ENCODE measurements at places on chromosomes 4 and X.

DNA sequence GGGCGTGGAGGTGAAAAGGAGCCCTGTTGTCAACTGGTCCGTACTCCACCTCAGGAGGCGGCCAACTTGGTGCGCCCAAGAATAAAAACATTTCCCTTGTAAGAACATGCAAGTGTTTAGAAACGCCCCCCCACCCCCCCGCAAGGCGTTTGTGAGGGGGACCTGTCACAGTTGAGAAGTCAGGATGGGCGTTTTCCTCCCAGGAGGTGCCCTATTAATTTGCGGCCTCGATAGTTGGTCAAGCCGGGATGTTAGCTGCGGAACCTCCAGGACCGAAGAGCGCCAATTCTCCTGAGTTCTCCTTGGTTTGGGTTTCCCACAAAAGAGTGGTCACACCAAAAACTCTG is 651 bp upstream of the SAP30 start:
- DNase-seq = peak; percentile 57

DNA sequence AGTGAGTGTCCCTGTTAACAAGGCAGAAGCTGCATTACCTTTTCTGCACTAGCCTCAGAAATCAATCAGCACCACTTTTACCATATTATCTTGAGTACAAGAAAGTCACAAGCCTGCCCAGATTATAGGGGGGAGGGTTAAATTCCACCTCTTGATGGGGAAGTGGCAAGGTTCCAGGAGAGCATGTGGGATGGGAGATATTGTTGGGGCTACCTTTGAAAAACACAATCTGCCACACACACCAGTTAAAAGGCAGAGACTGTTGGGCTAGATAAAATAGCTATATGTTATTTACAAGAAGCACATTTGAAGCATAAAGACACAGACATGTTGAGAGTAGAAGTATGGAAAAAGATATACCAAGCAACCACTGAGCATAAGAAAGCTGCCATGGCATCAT is 6.6 kb upstream of the AVPR2 start:
- DNase-seq = no peak

DNA sequence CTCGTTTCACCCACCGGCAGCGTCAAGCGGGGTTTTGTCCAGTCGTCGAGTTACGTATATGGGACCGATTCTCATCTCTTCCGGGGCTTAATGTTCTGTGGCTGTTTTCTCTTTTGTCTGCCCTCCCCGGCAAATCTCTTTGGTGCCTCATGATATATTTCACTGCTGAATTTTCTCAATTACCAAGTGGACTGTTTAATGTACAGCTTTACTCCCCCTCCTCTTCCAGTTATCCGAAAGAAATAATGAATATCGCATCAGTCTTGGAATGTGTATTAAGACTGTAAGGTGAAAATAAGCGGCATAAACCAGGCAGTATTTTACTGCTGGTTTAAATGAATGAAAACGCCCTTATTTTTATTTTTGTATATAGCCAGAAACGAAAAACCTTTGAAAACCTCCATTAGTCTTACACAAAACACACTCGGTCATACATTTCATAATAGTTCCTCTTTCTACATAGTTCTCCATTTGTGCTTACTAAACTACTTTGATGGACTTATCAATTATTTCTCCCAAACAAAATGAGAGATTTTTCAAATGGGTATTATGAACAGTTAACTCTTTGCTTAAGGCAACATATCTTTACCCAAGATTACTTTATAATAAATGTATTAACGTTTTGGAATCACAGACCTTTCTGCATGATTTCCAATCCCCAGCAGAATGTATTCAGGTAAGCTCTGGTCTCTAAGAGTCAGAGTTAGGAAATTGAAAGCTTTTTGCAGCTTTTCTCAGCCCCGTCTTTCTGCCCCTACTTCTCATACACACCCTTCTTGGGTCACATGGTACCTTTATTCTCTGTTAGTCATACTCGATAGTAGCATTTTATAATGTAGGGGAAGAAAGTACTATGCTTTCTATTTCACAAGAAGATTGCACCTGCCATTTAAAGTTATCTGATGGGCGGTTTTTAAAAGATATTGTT is 979 bp downstream of the RP2 start:
- no peak for DNase-seq

DNA sequence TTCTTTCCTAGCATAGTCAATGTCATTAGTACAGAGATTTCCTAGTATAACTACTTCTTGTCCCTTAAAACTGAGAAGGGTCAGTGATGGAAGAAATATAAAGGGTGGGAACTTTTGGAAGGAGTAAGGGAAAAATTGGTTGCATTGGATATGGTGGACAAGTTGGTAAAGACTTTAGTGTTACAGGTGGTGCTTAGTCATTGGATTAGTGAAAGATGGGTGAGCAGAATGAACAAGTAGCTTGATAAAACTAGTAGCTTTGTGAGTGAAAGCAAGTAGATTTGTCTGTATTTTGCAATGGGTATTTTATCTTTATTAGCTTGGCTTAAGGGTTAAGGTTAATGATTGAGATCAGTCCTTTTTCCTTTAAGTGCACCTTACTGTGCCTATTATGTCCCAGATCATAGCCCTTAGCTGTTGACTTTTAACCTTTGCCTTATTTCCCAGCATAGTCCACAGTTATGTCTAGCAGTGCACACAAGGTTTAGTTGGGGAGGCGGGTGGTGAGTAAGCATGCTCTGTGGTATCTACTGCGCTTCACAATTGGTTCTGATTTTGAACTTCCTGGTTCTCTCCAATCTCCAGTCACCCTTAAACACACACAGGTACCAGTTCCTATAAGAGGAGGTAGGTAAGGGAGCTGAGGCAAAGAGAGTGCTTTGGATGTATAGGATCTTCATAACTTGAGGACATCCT is 9.5 kb downstream of the WDR44 start:
- no peak for DNase-seq

GRCh38 chrX:28273736-28274135 is 292.5 kb upstream of the DCAF8L1 start:
- no peak for DNase-seq

DNA sequence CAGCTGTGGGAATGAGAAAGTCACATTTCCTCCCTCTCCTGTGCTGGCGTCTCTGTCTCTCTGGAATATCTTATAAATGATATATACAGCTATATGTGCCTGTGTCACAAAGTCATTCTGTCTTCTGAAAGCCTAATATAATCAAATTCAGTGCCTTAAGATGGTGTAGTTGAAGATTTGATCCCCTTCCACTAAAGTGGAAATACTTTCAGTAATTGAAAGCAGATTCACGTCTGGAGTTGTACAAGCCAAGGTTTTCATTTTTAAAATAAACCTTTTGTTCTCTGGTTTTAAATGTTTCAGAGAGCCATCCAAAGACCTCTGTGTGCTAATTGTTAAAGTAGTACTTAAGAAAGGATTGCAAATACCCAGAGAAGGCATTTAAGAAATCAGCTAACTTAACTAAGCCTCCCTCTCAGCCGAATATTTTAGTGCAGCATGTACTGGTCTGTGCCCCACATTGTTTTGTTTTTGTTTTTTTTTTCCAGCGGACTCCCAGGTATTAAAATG is 206.8 kb downstream of the TENM3 start:
- no peak for DNase-seq

- no peak for DNase-seq
Measured at GRCh38 chr4:128166982-128167381, 105.9 kb downstream of the LARP1B start.

GRCh38 chr4:95825546-95825945 is 14.3 kb upstream of the PDHA2 start:
- DNase-seq = no peak

DNA sequence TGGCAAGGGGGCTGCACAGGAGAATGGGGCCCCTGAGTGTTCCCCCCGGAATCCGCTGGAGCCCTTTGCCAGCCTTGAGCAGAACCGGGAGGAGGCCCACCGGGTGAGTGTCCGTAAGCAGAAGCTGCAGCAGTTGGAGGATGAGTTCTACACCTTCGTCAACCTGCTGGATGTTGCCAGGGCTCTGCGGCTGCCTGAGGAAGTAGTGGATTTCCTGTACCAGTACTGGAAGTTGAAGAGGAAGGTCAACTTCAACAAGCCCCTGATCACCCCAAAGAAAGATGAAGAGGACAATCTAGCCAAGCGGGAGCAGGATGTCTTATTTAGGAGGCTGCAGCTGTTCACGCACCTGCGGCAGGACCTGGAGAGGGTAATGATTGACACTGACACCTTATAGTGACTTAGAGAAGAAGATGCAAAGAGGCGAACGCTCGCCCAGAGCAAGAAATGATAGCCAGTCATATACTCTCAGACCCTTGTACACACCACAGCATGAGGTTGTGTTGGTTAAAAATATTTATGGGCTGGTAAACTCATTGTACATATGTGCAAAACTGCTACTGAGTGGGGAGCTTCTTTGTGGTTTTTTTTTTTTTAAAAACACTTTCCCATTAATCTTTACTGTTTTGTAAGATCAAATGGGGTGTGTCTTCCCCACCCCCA is 52.5 kb downstream of the JADE1 start:
- no peak for DNase-seq

GRCh38 chr4:96649536-96649935 is 809.6 kb downstream of the PDHA2 start:
- DNase-seq = no peak

GRCh38 chr4:169658975-169659715 is 38.8 kb downstream of the CLCN3 start:
- DNase-seq = no peak

DNA sequence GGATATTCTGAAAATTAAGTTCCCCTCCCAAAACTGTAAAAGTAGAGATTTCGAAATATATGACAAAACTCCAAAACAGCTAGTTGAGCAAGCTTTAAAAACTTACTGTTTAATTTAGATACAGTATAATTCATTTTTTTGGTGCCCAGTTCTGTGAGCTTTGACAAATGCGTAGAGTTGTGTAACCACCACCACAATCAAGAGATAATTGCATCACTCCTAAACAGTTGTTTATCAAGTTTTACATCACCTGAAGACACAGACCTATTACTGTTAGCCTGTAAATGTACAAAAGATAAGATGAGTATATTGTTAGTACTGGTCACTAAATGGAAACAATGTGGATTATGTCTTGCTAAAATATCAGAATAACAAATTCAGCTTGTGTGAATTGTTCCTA is 62.3 kb downstream of the ALG13 start:
- DNase-seq = no peak

- DNase-seq = no peak
Measured at GRCh38 chrX:47172971-47173792, 20.4 kb upstream of the UBA1 start.

DNA sequence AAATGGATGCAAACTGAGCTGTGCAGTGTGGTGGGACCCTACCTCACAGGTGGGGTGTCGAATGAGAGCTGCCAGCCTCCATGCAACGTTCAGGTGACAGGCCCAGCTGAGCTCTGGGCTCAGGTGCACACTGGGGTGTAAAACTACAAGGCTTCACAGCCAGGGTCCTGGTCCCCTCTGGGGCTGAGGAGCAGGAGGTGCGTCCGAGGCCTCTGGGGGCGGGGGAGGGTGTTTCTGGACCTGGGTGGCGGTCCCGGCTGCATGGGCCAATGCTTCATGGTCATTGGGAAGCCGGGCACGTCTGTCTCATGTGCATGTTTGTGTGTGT is 26.5 kb upstream of the SORCS2 start:
- no peak for DNase-seq

GRCh38 chrX:17826609-17827496 is 34.2 kb downstream of the RAI2 start:
- DNase-seq = no peak

DNA sequence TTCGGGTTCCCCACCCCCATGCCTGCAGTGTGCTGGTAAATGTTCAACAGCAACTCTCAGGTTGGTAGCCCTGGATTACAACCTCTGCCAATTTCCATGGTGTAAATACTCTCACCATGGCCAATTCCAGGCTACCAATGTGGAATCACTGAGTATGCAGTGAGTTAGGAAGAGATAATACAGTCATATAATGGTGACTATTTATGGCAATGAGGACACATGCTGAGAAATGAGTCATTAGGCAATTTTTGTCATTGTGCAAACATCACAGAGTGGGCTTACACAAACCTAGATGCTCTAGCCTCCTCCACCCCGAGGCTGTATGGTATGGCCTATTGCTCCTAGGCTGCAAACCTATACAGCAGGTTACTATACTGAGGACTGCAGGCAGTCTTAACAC is 4.6 kb upstream of the CLDN24 start:
- DNase-seq = no peak

GRCh38 chr4:101846550-101846949 is 56.0 kb downstream of the BANK1 start:
- no peak for DNase-seq

GRCh38 chr4:8709050-8709728 is 116.6 kb downstream of the CPZ start:
- DNase-seq = no peak

GRCh38 chr4:42397635-42398170 is 415 bp downstream of the SHISA3 start:
- no peak for DNase-seq

DNA sequence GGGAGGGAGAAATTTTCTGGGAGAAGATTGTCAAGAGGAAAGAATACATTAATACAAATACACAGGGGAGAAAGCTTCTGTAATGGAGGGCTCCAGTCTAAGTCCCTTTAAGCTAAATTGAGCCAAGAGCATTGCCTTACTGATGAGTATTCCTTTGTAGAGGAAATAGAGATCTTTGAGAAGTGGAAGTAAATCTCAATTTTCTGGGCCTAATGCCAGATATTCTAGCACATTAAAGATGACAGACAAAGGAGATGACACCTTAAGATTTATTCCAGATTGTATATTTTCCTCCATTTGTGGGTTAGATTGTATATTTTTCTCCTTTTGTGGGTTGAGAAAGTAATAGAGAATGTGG is 28.5 kb upstream of the SMAD1 start:
- DNase-seq = no peak

DNA sequence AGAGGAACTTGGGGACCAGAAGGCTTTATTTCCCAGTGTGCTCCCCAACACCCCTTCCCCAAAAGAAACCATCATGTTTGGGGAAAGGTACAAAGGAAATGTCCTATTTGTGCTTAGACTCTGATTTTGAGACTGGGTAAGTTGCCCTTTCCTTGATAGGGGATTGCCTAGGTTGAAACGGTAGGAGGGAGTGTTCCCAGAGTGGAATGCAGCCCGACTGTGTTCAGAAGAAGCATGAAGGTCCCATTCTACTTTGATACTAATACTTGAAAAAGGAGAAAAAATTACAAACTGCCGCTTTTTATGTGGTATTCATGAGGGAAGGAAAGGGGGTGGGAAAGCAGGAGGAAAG is 32.4 kb upstream of the TMEM131L start:
- DNase-seq = no peak

Data from stimulated activated CD4-positive, alpha-beta T cell treated with anti-CD3 and anti-CD28 coated beads, Interleukin-4, amount 100 ng/mL, for 4 hours (primary cell).